ENCODE measurements at places on chromosomes 7 and 10.

GRCh38 chr7:153065051-153065450, 305.5 kb downstream of the ACTR3B start:
- peak; percentile 24 for DNase-seq

- no peak for DNase-seq
Measured at GRCh38 chr10:3975016-3975415, 190.0 kb upstream of the KLF6 start.

- no peak for DNase-seq
Measured at GRCh38 chr10:79628988-79629954, 18.5 kb downstream of the SFTPA1 start.

DNA sequence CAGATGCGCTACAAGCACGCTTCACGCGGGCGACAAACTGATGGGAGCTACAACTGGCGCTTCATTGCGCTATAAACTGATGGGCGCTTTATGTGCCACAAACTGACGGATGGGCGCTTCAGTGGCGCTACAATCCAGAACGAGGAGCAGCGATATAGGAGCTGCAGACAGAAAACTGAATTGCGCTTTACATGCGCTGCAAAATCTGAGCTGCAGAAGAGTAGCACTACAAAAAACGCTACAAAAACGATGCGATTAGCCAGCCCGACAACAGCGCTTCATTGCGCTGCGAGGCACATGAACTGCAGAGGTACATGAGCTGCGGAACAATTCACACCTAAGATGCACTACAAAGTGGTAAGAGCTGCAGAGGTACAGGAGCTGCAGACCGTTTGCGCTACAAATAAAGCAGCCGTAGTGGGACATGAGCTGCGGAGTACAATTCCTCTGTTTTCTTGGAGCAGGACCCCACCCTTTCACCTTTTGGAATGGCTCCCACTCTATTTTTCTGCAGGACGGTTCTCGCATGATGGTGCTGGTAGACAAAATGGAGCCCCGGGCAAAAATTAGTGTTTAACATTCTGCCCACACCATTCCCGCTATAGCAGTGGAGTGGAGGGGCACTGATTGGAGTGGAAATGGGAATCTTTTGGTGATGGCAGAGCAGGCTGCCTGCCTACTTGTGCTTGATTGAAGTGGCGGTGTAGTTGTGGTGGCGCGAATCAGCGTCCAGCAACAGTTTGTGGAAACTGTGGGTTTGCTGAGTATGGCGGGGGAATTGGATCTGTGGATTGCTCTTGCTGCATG, 1.2 kb upstream of the SGCE start:
- DNase-seq: peak; percentile 45

GRCh38 chr7:150405584-150406311, 26.6 kb downstream of the ZNF775 start:
- DNase-seq: no peak

- DNase-seq: no peak
Measured at GRCh38 chr10:74558897-74559296, 267.5 kb upstream of the KAT6B start.

- DNase-seq: no peak
Measured at GRCh38 chr10:28951484-28951883, 274.2 kb downstream of the BAMBI start.

DNA sequence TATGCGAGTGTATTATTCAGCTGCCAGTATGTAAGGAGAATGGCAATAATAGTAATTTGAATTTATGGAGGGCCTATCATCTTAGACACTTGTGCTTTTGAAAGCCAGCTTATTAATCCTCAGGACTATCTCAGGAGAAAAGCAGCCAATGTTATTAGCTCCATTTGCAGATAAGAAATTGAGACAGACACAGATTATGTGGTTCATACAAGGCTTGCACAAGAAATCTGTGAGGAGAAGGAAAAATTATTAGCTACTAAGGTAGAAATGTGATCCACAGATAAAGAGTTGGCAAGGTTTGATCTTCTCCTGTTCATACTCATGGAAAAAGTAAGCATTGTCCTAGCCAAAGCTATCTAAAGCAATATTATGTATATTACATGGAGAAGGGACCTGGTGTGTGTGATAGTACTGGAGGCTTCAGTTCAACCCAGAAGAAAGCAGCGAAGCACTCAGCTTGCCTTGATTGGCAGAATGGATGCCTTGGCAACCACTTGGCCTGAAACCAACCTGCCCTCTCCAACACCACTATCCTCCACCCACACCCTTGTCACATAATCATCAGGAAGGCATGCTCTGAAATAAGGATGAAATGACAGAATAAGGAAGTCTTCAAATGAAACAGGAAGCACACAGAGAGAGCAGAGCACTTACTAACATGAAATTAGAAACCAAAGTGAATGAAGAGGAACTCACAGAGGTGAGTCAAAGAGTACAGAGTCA, 18.0 kb downstream of the MACC1 start:
- DNase-seq: peak; percentile 97
